ENCODE measurements at places on chromosomes 2 and 18.

DNA sequence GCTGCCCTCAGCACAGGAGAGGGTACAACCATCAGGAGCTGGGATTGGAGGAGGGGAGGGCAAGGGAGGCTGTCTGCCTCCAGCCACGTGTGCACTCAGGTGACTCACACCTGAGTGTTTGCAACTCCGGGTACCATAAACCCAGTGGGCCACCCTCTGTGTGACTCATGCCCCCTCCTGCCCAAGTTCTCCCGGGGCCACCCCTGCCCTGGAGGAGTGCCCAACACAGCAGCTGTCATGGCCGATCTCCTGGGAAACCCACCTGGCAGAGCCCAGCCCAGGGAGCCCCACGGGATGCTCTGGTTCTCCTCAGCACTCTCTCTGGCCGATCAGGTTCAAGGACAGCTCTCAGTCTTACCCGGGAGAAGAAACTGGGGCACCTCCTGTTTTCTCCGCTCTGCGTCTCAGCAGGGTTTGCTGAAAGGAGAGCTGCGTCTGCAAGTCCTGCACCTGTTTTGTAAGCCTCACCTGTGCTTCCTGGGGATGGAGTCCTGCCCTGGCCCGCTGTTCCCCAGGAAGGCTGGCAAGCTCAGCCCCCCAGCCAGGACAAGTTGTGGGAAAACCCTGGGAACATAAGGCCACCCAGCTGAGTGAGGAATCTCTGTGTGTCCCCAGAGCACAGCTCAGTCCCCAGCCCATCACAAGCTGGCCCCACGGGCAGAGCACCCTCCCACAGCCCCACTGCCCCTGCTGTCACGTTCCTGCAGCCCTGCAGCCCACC lies 44.0 kb upstream of the UBE2F start:
- peak; percentile 23 for DNase-seq

DNA sequence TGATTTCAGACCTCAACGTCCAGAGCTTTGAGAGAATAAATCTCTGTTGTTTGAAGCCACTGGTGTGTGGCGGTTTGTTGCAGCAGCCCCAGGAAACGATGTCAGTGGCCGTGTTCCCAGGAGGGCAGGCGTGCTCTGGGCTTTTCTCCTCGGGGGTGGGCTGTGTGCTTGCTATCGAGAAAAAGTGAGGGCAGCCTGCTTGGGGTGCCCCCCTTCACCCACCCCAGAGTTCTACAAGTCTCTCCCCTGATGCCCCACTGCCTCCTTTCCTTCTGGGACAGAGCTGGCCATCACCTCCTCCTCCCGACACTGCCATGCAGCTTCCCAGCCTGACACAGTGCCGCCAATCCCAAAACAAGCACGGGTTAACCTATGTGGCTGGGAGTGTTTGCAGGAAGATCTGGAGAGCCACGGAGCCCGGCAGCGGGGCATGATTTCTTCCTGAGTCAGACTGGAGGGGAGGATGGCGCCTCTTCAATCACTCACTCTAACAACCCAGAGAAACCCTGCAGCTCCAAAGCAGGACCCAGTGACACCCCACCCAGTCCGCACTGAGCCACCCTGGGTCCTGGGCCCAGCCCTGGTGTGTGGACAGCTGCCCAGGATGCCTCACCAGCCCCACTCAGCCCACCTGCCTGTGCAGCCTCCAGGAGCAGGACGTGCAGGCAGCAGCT lies 213.7 kb upstream of the RAB6C start:
- no peak for DNase-seq

- DNase-seq = no peak
Observed at GRCh38 chr2:172425336-172425735, 2.0 kb upstream of the ITGA6 start.

GRCh38 chr2:66821168-66821567 lies 386.2 kb downstream of the MEIS1 start:
- no peak for DNase-seq

DNA sequence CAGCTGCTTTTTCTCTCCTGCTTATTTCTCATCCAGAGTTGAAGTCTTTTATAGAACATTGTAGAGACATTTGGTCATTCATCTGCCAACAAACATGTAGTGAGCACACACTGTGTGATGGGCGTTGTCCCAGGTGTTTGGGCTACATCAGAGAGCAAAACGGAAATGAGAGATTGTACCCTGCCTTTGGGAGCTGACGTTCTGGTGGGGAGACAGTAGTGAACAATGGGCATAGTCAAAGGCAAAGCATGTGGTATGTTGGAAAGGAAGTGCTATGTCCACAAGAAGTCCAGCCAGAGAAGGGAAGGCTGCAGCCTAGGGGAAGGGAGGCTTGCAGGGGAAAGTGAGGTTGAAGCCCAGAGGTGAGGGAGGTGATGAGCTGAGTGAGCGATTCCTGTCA lies 78.1 kb downstream of the PIEZO2 start:
- DNase-seq = no peak

DNA sequence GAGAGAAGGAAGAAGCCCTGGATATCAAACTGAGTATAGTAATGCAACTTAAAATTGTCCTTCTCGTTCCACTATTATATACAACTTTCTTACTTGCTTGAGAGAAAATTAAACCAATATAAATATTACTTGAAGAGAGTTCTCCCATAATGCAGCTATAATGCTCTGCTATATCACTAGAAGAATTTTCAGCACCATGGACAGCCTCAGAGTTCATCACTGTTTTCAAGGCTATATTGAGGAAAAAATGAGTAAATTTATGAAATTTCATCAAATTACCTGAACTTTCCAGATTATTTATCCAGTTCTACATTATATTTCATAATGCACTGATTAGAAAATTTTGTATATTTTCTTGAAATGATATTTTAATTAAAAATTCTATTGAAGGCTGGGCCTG lies 1053.5 kb upstream of the FAM98A start:
- no peak for DNase-seq

GRCh38 chr2:38375696-38376345 lies 1.3 kb downstream of the ATL2 start:
- no peak for DNase-seq

DNA sequence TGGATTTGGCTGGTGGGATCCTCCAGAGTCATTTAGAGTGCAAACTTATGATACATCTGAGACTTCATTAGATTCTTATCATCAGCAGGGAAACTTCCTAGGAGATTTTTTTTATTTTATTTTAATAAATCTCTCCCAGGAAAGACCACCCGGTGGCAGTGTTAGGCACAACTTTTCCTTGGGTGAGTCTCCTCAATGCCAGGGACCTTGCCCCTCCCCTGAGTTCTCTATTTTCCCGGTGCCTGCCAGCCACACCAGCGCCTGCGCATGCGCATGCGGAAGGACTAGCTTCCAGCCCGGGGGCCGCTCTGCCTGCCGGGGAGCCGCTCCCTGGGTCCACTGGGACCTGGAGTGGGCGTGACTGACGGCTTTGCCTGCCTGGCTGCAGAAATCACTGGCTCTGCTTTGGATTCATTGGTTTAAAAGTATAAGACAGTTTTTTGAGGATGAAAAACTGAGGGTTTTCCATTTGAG lies 86.6 kb downstream of the TMEM182 start:
- peak; percentile 90 for DNase-seq

DNA sequence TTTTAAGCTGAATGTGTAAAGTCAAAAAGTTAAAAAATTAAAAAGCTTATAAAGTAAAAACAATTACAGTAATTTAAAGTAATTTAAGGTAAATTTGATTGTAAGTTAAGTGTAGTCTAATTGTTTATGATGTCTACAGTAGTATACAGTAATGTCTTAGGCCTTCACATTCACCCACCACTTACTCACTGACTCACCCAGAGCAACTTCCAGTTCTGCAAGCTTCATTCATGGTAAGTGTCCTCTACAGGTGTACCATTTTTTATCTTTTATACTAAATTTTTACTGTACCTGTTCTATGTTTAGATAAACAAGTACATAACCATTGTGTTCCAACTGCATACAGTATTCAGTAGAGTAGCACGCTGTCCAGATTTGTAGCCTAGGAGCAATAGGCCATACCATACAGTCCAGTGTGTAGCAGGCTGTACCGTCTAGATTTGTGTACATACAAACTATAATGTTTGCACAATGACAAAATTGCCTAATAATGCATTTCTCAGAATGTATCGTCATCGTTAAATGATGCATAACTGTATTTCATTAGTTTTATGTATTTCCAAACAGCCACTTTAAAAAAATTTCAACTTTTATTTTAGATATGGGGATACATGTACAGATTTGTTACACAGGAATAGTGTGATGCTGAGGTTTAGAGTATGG lies 319.3 kb downstream of the DYSF start:
- DNase-seq = no peak

DNA sequence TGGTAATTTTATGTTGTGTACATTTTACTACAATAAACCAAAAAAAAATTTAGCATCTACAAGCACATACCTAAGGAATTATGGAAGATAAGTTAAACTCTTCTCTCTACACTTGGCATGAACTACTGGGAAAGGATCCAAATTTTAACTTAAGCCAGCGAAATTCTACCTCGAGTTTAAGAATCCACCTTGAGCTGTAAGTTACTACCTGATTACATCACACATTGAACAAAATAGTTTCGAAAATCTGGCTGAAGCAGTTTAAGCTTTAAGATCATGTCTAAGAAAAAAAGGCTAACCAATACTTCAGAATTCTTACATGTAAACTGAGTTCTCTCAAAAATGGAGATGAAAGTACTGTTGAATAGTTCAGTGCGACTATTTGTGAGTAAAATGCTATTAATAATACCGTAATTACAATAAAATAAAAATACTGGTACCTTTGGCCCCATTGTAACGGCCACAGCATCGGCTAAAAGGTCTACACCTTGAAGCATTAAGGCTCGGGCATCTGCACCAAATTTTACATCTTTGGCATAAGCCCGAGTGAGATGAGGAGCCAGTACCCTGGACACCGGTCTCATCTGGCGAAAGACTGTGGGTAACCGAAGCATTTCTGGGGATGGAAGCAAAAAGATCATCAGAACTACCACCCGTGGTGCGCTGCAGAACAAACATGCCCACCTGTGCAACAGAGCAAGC lies 1.3 kb downstream of the HSPD1 start:
- DNase-seq = no peak

DNA sequence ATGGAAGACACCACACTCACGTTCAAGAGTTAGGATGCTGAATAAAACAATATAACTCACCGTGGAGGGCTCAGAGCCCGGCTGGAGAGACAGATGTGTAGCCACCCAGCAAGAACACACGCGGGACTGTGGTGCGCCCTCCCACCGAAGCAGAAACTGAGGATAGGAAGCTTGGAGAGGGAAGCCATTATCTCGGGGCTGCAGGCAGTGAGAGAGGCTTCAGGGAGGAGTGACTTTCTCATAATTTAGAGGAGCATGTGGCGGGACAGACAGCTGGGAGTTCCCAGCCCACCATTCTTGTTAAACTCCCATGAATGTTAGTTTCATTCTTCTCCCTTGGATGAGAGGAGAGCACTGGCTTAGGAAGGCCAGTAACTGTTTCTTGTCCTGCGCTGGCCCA lies 96.4 kb downstream of the MAPRE2 start:
- DNase-seq = no peak

DNA sequence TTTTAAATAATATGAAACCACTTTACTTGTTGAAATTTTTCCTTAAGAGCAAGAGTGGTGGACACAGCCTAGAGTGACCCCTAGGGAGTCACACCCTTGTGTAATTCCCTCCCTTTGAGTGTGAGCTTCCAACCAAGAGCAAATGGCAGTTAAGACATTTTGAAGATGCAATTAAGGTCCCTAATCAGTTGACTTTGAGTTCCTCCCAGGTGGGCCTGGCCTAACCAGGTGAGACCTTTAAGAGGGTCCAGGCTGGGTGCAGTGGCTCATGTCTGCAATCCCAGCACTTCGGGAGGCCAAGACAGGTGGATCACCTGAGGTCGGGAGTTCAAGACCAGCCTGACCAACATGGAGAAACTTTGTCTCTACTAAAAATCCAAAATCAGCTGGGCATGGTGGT lies 143.5 kb upstream of the PID1 start:
- DNase-seq = no peak

DNA sequence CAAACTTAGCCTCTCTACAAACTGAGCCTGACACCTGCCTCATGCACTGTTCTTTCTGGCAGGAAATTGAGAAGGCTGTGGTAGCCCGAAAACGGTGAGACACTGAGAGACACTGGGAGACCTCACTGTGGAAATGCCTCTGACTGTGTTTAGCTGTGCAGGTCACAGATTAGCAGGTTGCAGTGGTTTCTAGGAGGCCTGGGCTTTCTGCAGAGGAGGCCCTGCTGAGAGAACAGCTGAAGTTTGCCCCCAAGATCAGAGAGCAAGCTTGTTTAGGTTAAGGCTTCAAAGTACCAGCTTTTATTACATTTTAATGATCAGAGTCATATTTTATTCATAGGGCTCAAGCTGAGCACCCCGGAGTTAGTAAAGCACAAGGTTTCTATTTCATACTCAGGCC lies 68.7 kb upstream of the LYPD6 start:
- DNase-seq = no peak

DNA sequence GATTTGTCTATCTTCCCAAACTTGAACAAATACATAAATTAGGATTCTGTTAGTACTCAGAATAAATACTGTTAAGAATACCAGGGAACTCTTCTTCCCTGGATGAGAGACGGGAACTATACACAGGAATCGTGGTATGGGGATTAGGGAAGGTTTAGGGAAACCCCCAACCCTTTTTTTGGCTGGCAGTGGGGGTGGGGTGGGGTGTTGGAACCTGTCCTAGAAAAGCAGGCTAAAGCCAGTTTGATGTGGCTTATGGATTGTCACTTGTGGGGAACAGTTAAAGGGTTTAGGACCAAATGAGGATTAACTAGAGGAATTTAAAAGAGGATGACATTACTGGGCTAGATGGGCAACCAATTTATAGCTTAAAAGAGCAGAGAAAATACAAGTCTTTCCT lies 1.8 kb downstream of the SLC4A10 start:
- DNase-seq = no peak

- DNase-seq = no peak
Observed at GRCh38 chr2:231356466-231356844, 39.1 kb upstream of the B3GNT7 start.

DNA sequence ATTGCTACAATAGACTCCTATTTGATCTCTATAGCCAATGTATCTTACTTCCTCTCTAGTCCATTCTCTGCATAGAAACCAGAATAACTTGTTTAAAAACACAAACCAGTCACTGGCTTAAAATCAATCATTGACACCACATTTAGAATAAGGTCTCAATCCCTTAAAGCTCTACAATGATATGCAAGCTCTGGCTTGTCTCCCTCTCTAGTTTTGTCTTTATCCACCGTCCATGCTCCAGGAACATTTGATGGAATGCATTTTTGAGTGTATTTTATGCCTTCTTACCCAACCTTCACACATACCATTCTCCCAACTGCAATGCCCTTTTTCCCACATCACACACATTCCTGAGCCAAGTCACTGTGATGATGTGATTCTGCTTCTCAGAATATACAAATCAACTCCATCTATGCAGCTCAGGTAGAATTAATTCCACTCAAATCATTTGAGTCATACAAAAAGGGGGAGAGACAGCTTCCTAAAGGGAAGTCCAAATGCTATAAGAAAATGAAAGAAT lies 1107.2 kb downstream of the DPP10 start:
- no peak for DNase-seq

DNA sequence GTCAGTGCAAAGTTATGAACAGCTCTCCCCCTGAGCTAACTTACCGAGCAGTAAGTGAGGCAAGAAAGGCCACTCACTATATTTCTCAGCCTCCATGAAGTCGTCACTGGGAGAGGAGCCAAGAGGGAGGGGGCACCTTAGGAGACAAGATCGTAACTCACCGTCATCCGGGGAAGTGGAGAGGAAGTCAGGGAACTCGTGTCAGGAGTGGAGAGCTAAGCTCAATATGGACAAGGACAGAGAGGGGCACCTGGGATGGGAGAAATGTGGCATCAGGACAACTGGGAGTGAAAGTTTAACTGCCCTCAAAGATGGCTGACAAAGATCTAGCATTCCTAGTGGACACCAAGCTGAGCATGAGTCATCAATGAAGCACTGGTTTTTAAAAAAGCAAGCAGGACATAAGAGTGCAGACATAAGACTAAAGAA lies 37.1 kb downstream of the BCL11A start:
- no peak for DNase-seq

GRCh38 chr2:127584516-127585033 lies 49.1 kb downstream of the MYO7B start:
- DNase-seq = no peak

Measured in NCI-H345 (cell line).